ENCODE measurements at places on chromosomes 3 and 15. TPM values are rescaled to one million over a fixed set of nuclear protein-coding genes. Genes with fewer than 3 reads are reported as not detected.

P2RY1 gene
- polyA plus RNA-seq = 14.2 TPM

LRRC57 gene
- polyA plus RNA-seq = 28.7 TPM

FGF7 gene
- 16.9 TPM for polyA plus RNA-seq

GHSR gene
- not detected for polyA plus RNA-seq

NEO1 gene
- polyA plus RNA-seq = 88.3 TPM

SEMA6D gene
- polyA plus RNA-seq = 47.1 TPM

RASGRP1 gene
- 1.5 TPM for polyA plus RNA-seq
